NCI-H2107 (cell line): ENCODE measurements at places on chromosomes 13 and 19.

DNA sequence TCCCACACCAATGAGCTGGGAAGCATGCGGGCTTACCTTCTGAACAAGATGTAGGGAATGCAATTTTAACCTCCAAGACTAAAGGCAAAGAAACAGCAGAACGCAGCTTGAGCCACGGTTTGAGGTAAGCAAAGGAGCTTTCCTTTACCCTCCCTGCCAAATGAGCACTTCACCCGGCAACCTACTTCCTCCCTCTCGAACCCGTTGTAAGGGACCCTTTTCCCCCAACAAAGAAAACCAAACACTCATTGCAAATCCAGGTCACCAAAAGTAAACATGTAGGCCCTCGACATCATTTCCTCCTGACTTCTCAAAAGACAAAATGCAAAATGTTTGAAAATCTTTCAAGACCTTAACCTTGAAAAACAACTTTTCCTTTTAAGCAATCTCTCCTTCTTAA lies 65.3 kb downstream of the ABCC4 start:
- no peak for DNase-seq

- DNase-seq: no peak
Observed at GRCh38 chr19:411723-412355, 2.9 kb upstream of the C2CD4C start.

GRCh38 chr19:48943081-48943480 lies 9.6 kb downstream of the DHDH start:
- DNase-seq: no peak

DNA sequence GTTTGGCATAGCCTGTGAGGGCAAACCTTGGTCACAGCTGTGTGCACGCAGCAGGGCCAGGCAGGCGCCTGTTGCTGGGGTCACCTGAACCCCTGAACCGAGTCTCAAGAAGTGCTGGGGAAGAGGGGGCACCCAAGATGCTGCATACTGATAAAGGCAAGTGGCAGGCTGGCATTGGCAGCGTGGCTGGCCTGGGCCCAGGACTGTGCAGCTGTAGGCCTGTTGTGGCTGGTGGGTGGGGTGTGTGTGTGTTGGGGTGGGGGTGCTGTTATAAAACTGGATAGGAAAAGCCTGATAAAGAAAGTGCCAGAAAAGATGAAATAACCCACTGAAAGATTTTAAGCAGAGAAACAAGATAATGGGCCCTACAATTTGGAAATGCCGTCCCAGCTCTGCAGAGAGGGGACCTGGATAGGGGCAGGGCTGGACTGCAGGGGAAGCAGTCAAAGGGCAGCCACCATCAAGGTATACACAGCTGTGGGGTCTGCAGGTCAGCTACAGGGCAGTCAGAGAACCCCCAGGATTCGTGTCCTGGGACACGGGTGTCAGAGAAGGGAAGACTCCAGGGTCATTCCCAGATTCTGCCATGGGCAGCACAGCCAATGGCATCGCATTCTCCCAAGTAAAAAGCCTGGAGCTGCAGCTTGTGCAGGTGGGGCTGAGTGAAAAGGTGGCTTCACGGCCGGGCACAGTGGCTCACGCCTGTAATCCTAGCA lies 33.2 kb downstream of the CILP2 start:
- no peak for DNase-seq

- DNase-seq: no peak
Observed at GRCh38 chr13:109026266-109026665, 396.9 kb downstream of the MYO16 start.

GRCh38 chr19:54160182-54160811 lies 776 bp upstream of the LENG1 start:
- no peak for DNase-seq

DNA sequence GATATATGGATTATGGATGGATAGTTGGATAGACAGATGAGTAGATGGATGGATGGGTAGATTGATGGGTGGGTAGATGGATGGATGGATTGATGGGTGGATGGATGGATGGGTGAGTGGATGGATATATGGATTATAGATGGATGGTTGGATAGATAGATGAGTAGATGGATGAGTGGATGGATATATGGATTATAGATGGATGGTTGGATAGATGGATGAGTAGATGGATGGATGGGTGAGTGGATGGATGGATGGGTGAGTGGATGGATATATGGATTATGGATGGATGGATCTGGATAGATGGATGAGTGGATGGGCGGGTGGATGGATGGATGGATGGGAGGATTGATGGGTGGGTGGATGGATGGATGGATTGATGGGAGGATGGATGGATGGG lies 36.4 kb upstream of the TNFAIP8L1 start:
- no peak for DNase-seq

GRCh38 chr19:18846862-18847548 lies 15.2 kb downstream of the UPF1 start:
- no peak for DNase-seq

- no peak for DNase-seq
Observed at GRCh38 chr19:57788114-57788692, 18.7 kb downstream of the ZNF586 start.
